ENCODE measurements at places on chromosomes 2 and 18. TPM values are rescaled to one million over a fixed set of nuclear protein-coding genes. Genes with fewer than 3 reads are reported as not detected.

DNA sequence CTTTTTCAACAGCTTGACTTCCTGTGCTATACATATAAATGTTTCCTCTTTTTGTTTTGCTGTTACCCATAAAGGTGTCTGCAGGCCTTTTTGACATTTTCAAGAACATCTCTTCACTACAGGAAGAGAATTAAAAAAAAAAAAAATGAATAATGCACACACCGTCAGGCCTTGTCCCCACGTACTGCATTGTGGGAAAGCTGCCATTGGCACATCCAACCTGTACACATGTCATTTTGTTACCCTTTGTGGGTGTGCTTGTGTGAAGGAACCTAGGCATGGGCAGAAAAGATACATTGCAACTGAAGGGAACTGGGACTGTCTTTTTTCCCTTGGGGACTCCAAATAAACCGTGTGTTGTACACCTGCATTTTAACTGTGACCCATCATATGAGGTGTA lies 16.8 kb upstream of the TMEM37 start:
- DNase-seq = no peak

DNA sequence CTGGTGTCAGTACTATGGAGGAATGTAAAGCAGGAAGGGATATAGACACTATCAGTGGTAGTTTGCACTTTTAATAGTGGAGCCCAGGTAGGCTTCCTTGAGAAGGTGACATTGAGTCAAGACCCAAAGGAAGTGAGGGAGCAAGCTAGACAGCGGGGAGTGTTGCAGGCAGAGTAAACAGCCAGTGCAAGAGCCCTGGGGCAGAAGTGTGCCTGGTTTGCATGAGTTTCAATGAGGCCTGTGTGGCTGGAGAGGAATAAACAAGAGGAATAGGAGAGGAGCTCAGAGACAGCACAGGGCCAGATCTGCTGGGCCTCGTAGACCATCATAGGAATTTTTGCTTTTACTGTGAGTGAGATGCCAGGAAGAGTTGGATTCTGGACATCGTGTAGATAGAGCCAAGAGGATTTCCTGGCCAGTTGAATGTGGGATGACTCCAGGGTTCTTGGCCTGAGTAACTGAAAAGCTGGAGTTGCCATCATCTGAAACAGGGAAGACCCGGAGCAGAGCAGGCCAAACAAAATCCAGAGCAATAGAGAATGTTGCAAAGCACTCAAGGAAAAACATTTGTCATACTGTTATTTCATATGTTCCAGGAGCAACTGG lies 102.5 kb downstream of the SP3 start:
- peak; percentile 32 for DNase-seq

DNA sequence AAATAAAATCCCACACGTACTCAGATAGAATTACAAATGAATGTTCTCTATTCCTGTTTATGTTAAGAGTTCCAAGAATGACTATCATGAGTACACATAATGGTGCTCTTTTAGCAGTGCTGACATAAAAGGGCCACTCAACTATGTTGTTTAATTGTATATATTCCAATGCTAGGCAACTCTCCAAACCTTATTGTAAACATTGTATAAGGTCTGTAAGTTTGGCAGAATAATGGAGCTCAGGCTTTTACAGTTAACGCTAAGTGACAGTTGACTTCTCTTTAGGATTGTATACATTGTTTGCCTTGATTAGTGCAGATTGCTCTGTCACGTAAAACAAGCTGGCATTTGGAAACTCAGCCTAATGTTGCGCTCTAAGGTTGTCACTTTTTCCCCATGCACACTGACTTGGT lies 20.8 kb downstream of the RBMS1 start:
- no peak for DNase-seq

- DNase-seq = no peak
Observed at GRCh38 chr18:60096428-60096827, 196.6 kb downstream of the PMAIP1 start.

- no peak for DNase-seq
Observed at GRCh38 chr2:240128608-240129145, 7.4 kb downstream of the COPS9 start.

DNA sequence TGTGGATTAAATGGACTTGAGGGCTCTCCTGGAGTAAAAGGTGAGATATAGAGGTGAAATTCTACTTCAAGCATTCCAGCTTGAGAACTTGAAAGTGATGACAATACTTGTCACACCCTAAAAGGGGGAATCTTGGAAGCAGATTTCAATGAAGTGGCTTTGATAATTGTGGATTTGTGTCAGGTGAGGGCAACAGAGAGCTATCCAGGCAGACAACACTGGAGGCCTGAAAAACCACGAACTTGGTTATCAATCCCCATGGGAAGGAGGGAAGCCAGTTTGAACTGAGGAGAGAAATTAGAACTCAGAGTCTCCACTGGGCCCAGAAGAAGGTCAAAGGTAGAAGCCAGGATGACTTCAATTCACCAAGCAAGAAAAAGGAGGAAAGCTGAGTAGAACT lies 263.9 kb downstream of the FIGN start:
- DNase-seq = no peak

DNA sequence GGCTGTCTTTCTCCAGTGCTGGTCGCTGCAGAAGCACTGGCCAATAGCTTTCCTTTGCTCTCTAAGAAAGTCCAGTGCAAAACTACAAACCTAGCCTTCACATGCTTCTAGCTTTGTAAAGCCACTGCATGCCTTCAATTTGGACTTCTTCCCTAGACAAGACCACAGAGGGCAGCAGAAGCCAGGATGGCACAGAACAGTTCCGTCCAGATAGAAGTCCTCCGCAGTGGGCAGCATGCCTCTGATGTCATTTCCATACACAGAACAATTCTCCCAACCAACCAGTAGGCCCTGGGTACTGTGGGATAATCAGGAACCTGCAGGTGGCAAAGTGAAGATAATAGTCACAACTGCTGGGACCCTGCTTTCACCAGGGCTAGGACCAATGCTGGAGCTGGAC lies 3.3 kb downstream of the ST6GAL2 start:
- no peak for DNase-seq

DNA sequence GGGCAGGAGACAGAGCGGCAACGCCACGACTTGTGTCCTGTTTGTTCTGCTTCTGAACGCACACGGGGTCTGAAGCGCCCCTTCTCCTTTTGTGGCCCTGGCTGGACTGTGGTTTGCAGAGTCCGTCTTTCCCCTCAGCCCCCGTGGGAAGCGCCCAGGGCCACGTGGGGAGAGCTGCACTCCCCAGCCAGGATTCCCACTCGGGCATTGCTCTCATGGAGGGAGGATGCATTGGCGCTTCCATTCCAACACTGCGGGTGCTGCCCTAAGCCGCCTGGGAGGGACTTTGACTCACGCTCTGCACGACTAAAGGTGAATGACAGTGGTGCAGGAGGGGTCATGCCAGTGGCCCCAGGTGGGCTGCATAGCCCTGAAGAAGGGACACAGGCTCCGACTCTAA lies 52.5 kb downstream of the TIMM21 start:
- no peak for DNase-seq

UGT1A6 gene
- not detected for total RNA-seq

PLA2R1 gene
- not detected for total RNA-seq

KCNS3 gene
- total RNA-seq = not detected

UPP2 gene
- total RNA-seq = not detected

ZNF521 gene
- 87.6 TPM for total RNA-seq

ARHGAP15 gene
- total RNA-seq = not detected

IL1B gene
- not detected for total RNA-seq

DLX1 gene
- 26.2 TPM for total RNA-seq
